ENCODE measurements at places on chromosomes 13 and 19.

DNA sequence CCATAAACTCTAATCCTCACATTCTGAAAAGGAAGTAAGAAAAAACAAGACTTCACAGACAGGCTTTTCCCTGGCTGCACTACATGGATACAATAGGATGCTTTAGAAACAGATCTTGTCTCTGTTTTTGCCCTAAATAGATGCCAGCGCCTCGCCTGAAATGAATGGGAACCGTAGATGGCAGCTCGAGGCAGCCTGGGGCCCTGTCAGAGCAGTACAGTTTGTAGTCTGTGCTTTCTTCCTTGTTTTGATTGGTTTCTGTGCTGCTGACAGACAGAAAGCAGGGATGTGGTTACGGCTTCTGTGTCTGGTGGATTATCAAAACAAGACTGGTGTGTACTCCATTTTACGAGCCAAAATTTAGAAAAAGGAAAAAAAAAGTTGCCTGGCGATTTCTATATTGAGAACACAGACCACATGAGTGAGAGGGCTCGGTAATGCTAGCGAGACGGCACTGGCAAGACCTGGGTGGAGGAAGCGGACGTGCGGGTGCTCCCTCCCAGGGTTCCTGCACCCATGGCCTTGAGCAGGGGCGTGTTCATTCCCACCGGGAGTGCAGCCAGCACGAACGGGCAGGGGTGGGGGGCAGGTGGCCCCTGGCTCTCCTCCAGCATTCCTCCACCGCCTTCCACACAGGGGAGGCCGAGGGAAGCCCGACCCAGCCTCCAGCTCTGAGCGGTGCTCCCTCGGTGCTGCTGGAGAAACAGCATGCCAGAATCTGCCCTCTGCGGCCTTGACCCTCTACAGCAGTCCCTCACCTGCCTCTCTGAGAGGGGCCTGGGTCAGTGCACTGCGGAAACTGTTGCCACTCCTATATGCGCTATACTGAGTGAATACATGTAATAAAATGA is 37.6 kb upstream of the C1QTNF9 start:
- peak; percentile 46 for DNase-seq

DNA sequence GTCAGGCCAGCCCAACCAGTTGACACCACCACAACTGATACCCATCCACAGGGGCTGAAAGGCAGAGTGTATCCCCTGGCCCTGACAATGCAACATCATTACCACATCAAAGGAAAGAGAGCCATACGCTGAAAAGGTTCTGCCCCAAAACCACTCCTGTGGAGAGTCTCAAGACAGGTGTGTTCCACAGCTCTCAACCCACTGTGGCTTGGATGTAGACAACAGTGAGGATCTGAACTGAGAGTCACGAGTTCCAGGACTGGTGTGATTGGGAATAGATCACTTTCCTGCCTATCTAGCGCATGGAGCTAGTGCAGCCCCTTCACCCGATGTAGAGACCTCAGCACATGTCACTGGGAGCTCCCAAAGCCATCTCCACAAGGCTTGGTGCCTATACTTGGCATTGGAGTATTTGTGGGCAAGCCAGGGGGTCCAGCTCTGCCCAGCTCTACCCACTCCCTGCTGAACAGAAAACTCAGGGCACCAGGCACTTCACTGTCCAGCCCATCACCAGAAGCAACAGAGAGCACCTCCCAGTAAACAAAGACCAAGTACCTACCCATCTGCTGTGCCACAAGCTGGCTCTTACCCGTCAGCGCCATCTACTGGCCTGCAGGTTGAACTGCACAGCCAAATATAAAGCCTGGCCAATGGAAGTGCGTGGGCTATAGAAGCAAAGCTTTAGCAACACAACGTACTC is 579.5 kb downstream of the UQCRFS1 start:
- DNase-seq, result no peak

GRCh38 chr19:51143486-51143885 is 1.4 kb downstream of the SIGLEC7 start:
- no peak for DNase-seq

DNA sequence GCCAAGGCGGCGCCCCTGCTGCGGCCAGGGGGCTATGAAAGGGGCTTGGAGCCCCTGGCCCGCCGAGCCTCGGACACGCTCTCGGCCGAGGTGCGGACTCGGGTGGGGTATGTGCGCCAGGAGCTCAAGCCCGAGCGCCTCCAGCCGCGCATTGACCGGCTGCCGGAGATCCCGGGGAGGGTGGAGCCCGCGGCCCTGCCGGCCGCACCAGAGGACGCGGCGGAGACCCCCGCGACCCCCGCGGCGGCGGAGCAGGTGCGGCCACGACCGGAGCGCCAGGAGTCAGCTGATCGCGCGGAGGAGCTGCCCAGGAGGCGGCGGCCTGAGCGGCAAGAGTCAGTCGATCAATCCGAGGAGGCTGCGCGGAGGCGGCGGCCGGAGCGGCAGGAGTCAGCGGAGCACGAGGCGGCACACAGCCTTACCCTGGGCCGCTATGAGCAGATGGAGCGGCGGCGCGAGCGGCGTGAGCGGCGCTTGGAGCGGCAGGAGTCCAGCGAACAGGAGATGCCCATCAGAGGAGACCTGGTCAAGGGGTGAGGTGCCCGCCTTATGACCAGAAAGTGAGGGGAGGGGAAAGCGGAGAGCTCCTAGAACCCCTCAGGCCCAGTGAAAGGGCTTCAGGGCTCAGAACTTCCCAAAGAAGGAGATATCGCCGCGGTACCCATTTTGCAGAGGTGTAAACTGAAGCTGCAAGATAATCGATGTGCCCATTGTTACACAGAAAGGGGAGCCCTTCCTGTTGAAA is 8.8 kb upstream of the SHKBP1 start:
- no peak for DNase-seq

DNA sequence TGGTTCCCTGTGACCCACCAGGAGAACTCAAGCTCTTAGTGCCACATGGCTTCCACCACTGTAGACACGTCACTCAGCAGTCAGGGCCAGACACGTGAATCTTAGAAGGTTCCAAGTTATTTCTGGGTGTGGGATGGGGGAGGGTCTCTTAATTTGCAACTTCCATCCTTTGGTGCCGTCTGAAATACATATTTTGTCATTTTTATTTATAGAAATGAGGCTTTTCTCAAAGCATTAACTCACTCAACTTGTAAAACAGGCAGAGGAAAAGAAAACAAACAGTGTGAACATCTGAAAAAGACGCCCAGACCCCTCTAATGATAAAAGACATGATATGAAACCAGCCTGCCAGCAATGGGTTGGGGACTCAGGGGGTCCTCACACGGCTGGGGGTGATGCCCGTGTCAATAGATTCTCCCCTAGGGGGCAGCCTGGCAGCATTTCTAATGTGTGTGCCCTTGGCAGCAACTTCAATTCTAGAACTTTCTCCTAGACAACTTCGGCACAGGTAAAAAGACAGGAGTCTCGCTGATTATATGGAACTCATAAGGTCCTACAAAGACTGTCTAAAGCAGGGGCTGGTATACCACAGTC is 15.4 kb downstream of the PIP5K1C start:
- no peak for DNase-seq

GRCh38 chr13:39603424-39603947 is 493 bp upstream of the LHFPL6 start:
- no peak for DNase-seq

GRCh38 chr19:12629215-12629614 is 18.5 kb downstream of the ZNF791 start:
- no peak for DNase-seq

GRCh38 chr19:23440791-23441190 is 45.5 kb upstream of the ZNF91 start:
- no peak for DNase-seq

GRCh38 chr13:25462301-25463125 is 90.7 kb downstream of the ATP8A2 start:
- no peak for DNase-seq

- no peak for DNase-seq
Measured at GRCh38 chr19:51783372-51783771, 11.6 kb upstream of the FPR3 start.

- no peak for DNase-seq
Measured at GRCh38 chr13:20984879-20985278, 76.5 kb downstream of the LATS2 start.

DNA sequence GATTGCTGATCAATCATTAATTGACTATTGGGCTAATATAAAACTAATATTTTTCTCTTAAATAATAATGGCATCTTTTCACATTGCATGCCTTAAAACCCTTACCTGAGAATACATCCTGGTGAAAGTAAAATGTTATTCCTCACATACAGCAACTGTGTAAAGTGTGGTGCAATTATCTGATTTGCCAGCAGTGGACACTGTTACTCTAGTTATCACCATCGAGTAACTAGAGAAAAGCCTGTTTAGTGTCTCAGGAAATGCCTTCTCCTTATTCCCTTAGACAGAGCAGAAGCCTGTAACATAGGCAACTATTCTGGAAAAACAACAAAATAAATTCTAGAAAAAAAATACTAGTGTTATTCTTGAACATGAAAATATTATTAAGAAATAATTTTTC is 459.8 kb downstream of the FGF14 start:
- DNase-seq, result no peak

- no peak for DNase-seq
Measured at GRCh38 chr13:99119656-99120055, 81.0 kb upstream of the UBAC2 start.

DNA sequence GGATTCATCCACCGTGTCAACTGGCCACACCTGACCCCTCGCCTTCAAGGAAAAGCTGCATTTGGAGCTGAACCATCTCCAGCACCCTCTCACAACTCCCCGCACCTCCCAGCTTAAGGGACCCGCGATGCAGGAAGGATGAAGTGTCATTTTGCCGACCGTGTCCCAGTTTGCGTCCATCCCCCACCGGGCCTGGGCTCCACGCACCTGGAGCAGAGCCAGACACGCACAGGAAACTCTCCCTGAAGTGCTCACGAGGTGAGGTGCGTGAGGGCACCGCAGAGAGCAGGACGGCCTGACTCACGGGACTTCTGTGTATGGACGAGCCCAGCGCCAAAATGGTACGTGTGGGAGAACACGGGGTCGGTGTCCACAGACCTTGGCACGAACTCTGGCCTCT is 7.2 kb downstream of the SHC2 start:
- no peak for DNase-seq

- no peak for DNase-seq
Measured at GRCh38 chr19:782878-783668, 14.2 kb upstream of the PTBP1 start.

GRCh38 chr13:68810660-68811059 is 1297.0 kb upstream of the ATXN8OS start:
- no peak for DNase-seq

GRCh38 chr13:46211116-46211482 is 629 bp upstream of the LRRC63 start:
- DNase-seq, result no peak

DNA sequence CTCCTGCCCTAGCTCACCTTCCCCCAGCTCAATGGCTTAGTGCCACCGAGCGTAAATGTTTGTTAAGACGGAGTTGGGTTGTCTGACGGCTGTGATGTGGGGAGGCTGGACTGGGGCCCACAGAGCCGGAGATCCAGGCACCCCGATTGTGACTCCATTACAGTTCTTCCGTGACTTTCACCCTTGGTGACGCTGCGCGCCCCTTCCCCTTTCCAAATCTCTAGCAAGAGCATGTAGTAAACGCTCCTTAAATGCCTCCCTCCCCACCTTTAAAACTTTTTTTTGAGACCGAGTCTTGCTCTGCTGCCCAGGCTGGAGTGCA is 829 bp downstream of the REEP6 start:
- DNase-seq, result no peak

DNA sequence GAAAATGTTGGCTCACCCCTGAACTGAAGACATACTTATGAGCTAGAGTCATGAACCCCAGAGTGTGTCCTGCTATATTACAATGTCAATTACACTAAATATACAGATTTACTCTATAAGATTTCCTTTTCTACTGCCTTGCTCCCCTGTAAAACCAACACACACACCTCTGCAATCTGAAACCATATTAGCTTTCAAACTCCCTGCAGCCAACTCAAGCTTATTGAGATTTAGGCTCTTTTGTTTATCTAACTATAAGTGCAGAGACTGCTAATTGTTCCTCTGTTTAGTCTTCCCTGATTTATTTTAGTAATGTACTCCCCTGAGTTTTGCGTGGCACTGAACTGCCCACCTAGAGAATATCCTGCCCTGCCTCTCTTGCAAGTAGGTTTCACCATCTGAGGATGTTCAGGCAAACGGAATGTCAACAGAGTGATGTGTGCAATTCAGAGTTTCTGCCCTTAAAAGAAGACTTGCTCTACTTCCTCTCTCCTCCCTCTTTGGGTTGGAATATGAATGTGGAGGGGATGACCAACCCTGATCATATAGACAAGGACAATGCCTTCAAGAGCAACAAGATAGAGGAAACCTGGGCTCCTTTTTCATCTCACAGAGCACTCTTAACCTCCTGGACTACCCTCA is 22.3 kb downstream of the FAM216B start:
- DNase-seq, result no peak

GRCh38 chr19:21568816-21569493 is 63.6 kb downstream of the ZNF429 start:
- DNase-seq, result peak; percentile 55

DNA sequence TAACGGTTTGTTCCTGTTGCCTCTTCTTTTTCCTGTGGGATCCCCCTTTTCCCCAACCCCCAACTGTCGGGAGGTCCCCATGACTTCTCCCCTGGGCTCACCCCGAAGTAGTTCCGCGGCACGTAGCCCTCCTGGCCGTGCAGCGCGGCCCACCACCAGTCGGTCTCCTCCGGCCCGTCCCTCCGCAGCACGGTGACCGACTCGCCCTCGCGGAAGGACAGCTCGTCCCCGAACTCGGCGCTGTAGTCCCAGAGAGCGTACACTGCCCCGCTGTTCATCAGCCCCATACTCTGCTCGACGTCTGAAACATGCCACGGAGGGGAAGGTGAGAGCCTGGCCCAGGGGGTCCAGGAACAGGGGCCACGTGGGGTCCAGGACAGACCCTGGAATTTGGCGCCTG is 12.1 kb upstream of the ERCC2 start:
- no peak for DNase-seq
